Thoracic aorta (tissue), 2 donors: ENCODE measurements at places on chromosomes 1 and 21. TPM values are rescaled to one million over a fixed set of nuclear protein-coding genes. Genes with fewer than 3 reads are reported as not detected.

DNA sequence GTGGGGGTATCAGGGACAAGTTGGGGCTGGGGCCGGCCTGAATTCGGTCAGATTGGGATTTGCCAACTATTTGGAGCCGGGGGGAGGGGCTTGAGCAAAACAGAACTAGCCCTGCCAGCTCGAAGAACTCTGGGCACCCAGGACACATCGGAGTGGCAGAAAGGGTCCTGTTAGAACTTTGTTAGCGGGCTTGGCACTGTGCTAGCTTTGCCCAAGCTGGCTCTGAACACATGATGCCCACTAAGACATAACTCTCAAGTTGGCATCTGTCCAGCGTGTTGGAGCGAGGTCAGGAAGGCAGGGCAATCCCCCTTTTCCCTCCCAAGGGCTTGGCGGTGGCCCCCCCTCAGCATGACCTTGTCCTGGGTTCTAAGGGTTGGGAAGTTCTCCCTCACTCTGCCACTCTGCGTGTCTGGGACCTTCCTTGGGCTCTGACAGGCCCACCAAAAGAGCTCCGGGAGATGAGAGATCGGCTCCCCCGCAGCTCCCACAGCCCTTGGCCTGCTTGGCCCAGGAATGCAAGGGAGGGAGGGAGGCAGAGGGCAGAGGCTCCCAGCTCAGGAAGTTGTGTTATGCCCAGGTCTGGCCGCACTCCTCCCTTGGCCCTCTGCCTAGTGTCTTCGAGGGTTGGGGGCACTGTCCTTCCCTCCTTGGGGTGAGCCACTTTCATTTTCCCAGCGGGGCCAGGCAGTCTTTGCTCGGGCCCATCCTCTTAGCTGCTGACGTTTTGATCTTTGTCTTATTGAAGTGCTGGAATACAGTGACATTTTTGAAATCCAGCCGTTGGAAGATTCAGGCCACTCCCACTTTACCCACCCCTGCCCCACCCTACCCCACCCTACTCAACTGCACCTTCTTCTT, 1.2 kb downstream of the LMNA start:
- peak; percentile 29 for DNase-seq

DNA sequence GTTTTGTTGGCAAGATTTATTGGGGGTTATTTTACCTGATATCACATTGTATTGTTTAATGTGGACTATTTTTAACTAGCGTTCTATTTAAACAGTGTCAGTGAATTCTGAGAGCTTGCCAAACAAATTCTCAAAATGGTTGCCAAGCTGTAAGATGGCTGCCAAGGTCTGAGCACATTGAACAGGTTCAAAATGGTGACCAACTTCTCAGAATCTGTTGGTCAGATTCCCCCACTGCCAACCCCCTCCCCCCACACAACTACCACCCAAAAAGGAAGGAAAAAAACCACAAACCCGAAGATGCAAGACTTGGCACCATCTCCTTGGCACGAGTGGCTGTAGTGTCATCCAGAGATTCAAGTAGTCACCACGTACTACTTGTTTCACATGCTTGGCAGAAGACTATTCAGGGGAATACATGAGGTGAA, 159.1 kb downstream of the NFIA start:
- DNase-seq: no peak

DNA sequence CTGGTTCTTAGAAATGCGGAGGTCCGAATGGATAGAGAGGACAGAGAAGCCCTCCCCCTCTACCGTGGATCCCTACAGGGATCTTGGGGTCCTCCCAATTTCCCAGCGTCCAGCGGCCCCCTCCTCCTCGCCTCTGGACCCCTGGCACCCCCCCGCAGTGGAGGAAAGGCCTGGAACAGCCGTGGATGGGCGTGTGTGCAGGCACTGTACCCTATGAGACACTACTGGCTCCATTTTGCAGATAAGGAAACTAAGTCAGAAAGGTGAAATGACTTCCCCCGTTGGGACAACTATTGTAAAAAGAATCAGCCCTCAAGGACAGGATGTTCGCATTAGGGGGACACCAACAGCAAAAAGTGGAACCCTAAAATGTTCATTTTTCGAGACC, 931 bp upstream of the CLSTN1 start:
- DNase-seq: no peak

DNA sequence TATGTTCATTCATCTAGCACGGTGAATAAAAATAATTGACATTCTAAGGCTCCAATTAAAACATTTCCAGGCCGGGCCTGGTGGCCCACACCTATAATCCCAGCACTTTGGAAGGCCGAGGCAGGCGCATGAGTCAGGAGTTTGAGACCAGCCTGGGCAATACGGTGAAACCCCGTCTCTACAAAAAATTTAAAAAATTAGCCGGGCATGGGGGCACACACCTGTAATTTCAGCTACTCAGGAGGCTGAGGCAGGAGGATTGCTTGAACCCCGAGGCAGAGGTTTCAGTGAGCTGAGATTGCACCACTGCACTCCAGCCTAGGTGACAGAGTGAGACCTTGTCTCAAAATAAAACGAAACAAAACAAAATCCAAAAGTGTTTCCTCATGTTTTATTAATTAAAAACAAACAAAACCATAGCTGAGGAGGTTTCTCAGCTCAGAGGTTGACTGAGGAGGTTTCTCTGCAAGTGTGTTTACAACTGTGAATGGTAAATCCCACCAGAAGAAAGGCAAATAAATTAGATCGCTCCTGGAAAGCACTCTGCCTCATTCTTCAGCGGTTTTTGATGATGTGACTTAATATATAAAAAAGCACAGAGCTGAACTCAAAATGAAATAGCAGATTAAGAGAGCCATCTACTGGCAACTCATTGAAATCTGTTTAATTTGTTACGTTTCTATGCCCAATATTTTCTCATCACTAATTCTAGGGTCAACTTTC, 37.7 kb upstream of the ATG4C start:
- no peak for DNase-seq

DNA sequence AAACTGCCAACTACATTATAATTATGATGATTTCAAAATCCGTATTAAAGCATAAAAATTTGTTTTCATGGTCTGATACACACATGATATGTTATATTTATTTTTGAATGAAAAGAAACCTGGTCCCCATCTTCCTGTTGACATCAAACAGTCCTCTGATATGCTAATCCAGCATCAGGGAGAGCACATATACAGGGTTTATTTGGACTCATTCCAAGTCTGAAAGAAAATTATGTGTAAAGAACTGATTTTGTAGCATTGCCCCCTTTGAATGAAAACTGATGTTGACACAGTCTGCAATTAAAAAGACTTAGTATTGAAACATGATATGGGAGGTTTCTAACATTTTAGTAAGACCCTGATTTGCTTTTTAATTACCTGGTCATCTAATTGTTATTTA, 119.4 kb downstream of the NEK7 start:
- no peak for DNase-seq

DENND2D gene
- total RNA-seq: 19.8 TPM

NTNG1 gene
- total RNA-seq: 1.4 TPM

LCE1A gene
- not detected for total RNA-seq

DNA sequence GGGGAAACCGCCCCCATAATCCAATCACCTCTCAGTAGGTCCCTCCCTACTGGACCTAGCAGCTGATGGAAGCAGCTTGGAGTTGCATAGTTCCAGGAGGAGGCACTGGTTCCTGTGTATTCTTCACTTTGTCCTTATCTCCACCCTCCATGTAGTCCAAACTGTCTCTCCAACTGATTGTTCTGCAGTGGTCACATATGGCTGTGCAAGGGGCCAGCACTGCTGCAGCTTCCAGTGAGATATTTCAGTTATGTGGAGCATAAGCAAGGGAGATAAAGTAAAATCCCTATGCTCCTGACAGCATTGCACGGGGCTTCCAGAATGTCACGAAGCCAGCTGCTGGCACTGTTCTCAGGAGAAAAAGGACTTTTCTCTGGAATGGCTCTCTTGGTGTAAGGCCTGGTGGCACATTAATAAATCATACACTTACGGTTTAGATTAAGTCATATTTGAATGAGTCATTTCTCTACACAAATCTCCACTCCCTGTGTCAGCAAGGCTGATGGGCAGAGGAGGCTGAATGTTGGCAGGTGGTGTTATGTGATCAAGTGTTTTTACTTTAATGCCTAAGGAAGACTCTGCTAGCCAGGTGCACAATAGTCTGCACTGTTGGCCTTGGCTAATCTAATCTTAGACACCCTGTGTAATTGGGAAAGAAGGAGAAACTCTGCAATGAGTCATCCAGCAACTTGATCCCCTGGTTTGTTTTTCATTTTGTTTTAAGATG, 93.4 kb downstream of the KCNK1 start:
- no peak for DNase-seq

- DNase-seq: no peak
These were observed 441.1 kb upstream of the VAMP3 start for GRCh38 chr1:7329868-7330615.

- DNase-seq: no peak
These were observed 110.5 kb downstream of the GLIS1 start for GRCh38 chr1:53628286-53628955.

DNA sequence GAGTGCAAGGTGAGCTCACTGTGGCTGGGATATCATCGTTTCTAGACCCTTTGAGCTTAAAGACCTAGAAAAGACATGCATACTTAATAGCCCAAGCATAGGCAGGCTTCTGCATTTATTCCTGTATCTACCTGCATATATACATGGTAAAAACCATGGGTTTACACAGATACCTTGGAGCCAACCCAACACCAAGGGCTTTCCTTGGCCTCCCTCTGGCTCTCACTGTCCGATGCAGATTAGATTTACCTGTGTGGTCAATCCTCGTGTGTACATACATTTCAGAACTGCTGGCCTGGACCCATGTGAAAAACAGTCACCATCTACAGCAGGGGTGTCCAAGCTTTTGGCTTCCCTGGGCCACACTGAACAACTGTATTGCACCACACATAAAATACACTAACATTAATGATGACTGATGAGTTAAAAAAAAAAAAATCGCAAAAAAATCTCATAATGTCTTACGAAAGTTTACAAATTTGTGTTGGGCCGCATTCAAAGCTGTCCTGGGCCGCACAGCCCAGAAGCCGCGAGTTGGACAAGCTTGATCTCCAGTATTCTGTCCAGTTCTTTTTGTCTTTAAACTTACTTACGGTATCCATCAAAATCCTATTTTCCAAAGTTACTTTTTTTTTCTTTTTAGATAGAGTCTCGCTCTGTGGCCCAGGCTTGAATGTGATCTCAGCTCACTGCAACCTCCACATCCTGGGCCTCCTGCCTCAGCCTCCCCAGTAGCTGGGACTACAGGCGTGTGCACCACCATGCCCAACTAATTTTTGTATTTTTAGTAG, 43.5 kb downstream of the WDR4 start:
- DNase-seq: no peak

RIPK4 gene
- total RNA-seq: 9.2 TPM

UTS2 gene
- total RNA-seq: not detected
